ENCODE measurements at places on chromosomes 6 and 20.
A peak's percentile ranks its signal among the peaks of the same experiment; 100 is the strongest.

- no peak for DNase-seq
Observed at GRCh38 chr20:15091421-15092037, 754.1 kb upstream of the FLRT3 start.

DNA sequence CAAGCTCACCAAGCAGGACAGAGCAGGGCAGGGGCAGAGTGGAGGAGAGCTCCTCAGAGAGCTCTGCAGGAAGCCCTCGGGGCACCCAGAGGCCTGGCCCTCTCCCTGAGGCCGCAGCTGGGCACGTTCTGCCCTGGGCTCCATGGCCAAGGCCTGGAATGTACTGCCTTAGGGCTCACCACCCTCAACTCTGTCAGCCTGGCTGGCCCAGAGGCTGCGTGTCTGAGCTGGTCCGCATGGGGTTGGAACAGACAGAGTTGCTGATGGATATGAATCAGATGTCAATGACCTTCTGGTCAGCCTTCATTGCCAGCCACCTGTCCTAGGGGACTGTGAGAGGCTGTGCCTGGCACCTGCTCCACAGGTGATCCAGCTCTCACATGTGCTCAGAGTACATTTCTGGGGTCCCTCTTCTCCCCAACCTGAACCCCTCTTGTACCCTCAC is 33.2 kb upstream of the PCMTD2 start:
- peak; percentile 79 for DNase-seq

- DNase-seq: no peak
Observed at GRCh38 chr20:35472209-35472608, 16.8 kb downstream of the CEP250 start.

DNA sequence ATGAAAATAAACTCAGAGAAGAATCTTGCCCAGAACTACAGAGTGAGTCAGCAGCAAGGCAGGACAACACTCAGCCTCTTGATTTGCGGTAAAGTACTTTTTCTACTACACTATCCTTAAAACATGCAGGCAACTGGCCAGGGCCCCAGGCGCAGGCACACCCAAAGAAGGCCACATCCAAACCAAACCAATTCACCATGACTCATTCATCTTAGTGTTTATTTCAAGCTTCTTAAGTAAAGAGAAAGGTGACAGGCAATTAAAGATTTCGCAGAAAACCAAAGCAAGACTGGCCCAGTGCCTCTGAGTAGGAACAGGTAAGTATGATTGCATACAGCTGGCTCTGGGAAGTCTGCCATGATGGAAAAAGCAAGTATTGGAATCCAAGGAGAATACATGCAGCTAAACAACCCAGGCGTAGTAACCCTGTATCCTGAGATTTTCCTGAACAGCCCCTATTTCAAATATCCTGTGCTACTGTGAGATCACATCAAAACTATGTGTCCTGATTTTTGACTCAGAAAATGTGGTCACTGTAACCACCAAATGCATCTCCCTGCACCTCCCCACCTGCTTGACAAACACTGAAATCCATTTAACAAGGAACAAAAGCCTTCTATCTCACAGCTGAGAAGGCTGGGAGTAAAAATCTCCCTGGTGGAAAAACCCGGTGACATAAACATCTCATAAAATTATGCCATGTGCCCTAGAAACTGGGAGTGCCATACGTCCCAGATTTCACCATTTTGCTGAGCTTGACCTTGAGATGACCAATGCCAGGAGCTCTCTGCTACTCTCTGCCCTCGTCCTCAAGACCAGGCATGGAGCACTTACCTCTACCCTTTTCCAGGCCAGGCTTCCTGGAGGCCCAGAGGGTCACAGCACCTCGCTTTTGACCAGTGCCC is 12.4 kb downstream of the WFDC3 start:
- DNase-seq: peak; percentile 90

- no peak for DNase-seq
Observed at GRCh38 chr6:56977192-56977591, 22.3 kb downstream of the BEND6 start.

DNA sequence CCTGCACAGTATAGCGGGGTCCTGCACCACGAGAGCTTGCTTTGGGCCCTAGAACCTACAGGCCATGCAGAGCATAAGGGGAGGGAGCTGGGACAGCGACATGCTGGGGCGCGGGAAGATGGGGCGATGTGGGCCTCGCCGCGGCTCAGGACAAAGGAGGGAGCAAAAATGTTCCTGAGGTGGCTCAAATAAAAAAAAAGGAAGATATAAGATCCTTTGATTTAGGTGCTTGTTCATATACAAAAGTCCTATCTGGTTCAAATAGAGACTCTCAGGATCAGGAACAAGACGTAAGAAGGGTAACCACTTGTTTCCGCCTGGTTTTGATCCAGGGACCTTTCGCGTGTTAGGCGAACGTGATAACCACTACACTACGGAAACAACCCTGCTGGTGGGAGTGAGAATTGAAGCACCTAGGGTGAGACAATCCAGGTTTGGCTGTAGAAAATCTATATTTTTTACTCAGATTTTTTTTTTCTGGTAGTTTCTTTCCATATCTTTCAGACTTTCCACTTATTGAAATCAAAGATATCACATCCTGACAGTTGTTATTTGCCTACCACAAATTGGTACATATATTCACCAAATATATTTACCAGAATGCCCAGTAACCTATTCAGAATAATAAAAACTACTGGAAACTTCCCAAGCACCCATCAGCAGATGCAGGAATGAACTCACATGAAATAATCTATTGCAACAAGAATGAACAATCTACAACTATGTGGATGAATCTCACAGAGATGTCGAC is 177.9 kb upstream of the ZNF184 start:
- DNase-seq: no peak

DNA sequence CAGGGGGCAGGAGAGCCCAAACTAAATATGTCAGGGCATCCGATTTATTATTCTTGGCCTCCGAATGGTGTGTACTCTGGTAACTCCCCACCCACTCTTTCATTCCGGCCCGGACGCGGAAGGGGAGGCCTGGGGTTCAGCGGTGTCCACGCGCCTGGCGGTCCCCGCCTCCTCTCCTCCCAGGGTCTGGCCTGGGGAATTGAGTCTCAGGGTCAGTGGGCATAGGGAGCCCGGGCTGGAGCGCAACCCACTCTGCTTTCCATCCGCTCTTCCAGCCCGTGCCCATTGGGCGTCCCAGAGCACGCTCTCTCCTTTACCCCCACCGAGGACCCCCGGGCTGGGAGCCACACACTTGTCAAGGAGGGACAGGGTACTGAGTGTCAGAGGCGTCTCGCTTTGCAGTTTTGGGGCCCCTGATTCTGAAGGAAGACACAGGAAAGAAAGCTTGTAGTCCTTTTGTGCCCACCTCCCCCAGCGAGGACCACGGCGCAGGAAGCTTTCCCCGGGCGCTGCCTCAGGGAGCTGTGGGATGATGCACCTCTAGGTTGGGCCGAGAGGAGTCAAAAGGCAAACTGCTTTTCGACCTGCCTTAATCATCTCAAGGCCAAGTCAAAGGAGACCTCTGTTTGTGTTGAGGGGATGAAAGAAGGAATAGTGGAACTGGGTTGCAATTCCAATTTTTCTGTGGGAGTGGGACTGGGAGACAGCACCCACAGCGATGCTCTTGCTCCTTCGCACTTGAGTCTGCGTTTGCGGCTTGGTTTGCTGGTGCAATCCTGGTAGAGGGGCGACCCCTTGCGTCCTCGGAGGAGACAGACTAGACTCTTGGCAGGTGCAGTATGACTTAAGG is 2.5 kb downstream of the RSPO3 start:
- DNase-seq: peak; percentile 47

- no peak for DNase-seq
Observed at GRCh38 chr20:39547546-39548408, 585.6 kb downstream of the DHX35 start.

- DNase-seq: no peak
Observed at GRCh38 chr6:1575210-1576041, 34.3 kb upstream of the FOXC1 start.
